ENCODE measurements at places on chromosomes 13 and 19.

DNA sequence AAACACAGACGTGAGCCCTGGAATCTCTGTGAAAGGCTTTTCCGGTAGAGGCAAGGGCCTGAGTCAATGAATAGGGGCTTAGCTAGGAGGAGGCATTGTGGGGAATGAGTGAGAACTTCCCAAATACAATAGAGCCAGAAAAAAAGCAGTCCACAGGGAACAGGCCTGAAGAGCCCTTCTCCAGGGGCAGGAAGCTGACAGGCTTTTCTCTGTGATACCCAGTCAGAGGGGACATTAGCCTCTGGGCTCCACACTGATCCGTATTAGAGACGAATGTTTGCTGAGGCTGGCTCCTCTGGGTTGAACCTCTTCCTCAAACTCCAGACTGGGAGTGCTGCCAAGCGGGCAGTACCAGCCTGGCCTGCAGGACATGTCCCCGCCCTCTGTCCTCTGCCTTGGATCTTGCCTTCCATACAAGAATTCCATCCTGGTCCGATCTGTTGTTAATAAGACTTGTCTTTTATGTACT is 2.3 kb downstream of the DHRS12 start:
- no peak for DNase-seq

- no peak for DNase-seq
These were observed 20.2 kb downstream of the SIGLECL1 start for GRCh38 chr19:51271067-51271466.

DNA sequence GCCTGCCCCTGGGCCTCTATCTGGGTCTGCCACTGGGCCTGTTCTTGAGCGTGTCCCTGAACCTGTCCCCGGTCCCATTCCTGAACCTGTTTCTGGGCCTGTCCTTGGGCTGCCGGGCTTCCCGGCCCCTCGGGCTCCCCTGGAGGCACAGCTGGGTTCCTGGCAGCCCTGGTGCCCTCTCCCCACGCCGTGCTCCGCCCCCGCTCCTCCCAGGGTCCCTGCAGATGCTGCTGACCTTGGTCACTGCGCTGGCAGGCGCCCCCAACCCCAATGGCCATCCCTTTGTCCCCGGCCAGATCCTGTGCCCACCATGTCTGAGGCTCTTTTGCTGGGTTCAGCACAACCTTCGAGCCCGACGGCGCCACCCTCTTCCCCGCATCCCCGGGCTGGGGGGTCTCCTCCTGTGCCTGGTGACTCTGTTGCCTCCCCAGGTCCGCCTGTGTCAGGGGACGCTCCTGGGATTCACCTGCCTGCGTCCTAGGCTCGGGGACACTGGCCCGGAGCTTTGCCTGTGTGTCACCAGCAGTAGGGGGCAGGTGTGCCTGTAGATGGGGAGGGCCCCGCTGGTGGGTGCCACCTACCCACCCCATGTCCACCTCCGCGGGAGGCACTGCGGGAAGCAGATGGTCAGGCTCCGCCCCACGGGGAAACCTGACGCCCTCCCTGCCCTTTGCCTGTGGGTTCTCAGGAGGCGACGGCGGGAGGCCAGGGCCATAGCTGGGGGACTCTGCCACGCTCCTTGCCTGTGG is 41.0 kb upstream of the GRTP1 start:
- DNase-seq = no peak

DNA sequence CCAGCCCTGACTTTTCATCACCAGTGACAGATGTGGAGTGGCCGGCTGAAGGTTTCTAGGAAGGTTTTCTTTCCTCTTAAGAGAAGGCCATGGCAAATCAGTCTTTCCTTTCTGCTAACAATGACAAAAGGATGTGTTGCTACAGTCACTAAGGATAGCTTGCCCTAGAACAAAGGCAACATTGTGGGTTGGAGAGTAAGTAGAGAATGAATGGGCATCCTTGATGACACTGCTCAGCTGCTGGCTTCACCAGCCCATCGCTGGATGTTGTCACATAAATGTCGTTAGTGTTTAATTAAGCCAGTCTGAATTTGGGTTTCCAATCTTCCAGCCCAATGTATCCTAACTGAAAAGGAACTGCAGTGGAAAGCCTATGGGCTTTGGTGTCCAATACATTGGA is 168.4 kb downstream of the ZIC5 start:
- no peak for DNase-seq

- DNase-seq = no peak
These were observed 6.8 kb downstream of the ZC3H4 start for GRCh38 chr19:47106821-47107201.

GRCh38 chr13:23993680-23993985 is 96.3 kb upstream of the C1QTNF9B start:
- DNase-seq = no peak

DNA sequence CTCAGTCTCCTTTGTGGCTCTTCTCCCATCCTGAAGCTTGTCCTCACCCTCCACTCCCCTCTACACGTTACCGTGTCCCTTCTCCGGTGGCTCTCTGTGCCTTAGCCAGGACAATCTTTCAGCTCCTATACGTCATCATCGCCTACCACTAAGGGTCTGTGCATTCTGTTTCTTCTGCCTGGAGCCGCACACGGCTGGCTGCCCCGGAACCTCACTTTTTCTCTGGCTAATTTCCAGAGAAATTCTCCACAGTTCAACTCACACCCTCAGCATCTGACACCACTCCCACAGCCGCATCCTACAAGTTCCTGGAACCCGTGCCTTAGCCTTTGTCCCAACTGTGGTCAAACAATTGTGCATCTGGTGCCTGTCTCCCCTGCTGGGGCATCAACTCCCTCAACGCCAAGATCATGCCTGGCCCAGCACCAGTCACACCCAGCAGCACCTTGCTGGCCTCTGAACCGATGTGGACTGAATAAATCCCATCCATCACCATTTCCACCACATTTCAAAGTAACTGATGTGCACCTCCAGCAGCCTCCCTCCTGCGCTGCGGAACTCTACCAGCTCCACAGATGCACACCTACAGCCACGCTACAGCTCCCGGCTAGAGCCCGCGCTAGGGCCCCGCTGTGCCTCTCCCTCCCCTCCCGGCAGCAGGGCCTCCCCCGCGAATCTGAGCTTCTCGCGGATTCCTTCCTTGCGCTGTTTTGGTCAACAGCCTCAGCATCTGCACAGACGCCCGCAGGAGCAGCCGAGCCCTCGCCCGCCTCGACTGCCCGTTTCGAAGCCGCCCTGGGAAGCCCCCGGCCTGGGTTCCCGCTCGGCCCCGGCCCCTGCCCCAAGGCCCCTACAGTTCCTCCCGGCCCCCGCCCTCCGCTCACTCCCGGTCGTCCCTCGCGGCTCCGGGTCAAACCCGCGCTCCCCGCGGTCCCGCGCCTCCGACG is 689 bp downstream of the DCUN1D2 start:
- DNase-seq = no peak

Data from effector CD4-positive, alpha-beta T cell (primary cell).